NCI-H2081 (cell line): ENCODE measurements at places on chromosomes 5 and 9.

- DNase-seq = no peak
Observed at GRCh38 chr5:128815201-128815600, 150.1 kb upstream of the SLC27A6 start.

GRCh38 chr5:107526270-107526937 is 144.3 kb downstream of the EFNA5 start:
- no peak for DNase-seq

DNA sequence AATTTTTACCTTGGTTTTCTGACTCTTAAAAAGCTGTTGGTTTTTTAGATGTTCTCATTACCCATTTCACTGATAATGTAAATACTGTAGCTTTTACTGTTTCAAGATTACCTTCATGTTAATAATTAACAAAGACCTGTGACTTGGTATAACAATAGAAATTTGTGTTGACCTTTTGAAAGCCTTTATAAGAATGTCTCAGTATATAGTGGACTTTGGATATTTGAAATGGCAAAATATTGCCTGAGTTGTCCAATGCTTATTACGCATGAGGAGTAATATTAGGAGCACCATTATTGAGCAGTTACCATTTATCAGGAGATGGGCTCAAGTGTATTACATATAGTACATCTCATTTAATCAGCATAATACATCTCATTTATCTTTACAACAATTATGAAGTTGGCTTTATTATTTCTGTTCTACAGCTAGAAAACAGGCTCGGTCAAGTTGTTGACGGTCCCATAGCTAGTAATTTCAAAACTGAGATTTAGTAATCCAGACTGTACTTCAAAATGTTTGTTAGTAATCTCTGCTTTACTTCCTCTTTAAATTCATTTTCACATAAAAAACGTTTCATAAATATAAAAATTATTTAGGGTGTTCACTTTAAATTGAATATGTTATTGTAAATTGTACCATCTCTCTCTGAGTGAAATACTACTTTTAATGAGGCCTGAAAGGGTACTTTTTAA is 50.7 kb upstream of the FKTN start:
- no peak for DNase-seq

DNA sequence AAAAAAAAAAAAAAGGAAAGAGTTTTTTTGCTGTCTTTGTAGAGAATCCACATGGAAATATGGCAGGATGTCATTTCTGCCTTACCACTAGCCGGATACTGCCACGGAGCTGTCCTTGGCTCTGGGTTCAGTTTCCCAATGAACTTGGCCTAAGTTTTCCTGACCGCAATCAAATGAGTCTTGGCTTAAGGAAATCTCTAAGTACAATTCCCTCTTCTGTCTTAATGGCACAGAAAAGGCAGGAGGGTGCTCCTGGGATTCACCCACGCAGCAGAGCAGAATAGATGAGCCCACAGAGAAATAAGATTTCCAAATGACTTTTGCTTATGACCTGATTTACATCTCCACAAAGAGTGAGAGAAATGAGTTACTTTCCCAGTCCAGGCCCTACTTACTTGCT is 284.0 kb upstream of the VLDLR start:
- DNase-seq = no peak

DNA sequence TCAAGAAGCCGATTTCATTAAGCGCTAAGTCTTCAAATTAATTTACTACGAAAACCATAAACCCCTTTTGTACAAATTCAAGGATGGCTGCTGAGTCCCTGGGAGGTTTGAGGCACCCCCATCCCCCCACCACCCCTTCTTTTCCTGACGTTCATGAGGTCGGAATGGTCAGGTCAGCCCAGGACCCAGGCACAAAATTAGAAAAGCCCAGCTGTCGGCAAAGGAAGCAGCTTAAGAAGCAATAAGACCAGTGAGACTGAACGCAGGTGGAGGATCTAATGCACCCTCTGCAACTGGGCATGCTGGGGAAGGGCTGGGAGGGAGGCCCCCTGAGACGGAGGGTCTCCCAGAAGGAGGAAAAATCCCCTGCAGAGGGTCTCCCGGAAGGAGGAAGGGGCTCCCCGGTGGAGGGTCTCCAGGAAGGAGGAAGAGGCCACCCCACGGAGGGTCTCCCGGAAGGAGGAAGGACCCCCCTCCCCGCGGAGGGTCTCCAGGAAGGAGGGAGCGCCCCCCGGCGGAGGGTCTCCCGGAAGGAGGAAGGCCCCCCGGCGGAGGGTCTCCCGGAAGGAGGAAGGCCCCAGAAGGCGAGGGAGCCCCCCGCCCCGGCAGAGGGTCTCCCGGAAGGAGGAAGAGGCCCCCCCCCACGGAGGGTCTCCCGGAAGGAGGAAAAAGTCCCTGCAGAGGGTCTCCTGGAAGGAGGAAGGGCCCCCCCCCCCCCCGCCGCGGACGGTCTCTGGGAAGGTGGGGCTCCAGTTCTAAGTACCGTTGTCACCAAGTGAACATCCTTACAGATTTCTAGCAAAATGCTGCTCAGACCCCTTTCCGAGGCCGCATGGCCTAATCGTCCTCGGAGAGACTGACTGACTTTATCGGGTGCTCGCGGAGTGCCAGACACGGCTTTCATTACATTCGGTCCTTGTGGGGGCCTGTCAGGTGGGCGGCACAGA is 74.4 kb upstream of the FCN1 start:
- DNase-seq = no peak

- DNase-seq = no peak
Observed at GRCh38 chr5:24496268-24496667, 148.5 kb downstream of the CDH10 start.

- DNase-seq = no peak
Observed at GRCh38 chr5:145378226-145378625, 456.9 kb downstream of the PRELID2 start.

- DNase-seq = no peak
Observed at GRCh38 chr5:25641124-25641523, 996.3 kb upstream of the CDH10 start.
